NT2/D1 (cell line): ENCODE measurements at places on chromosomes 16 and 17.

DNA sequence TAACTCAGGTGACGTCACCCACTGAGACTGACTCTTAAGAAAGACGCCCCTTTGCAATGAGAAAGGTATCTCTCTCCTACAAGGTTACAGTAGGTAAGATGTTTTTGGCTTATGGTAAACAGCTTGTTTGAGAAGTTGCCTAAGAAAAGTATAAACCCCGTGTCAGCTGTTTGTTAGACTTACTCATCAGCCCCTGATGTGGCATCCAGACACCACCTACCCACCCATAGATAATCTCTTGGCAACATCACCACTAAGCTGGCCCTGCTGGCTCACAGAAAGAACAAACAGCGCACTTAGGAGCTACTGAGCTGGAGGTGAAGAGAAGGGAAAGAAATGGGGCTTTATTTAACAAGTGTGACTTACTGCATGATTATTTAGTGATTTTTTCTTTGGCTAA, 121.0 kb downstream of the PARN start:
- no peak for DNase-seq

- DNase-seq = no peak
Measured at GRCh38 chr16:877242-878071, 76.9 kb upstream of the GNG13 start.

GRCh38 chr17:66689221-66689620, 145.7 kb upstream of the CACNG5 start:
- DNase-seq = no peak

- DNase-seq = no peak
Measured at GRCh38 chr17:55394357-55395021, 27.1 kb downstream of the MMD start.

GRCh38 chr17:77229786-77230435, 89.1 kb downstream of the SEC14L1 start:
- DNase-seq = no peak

- no peak for DNase-seq
Measured at GRCh38 chr16:11534262-11534661, 52.5 kb downstream of the LITAF start.

DNA sequence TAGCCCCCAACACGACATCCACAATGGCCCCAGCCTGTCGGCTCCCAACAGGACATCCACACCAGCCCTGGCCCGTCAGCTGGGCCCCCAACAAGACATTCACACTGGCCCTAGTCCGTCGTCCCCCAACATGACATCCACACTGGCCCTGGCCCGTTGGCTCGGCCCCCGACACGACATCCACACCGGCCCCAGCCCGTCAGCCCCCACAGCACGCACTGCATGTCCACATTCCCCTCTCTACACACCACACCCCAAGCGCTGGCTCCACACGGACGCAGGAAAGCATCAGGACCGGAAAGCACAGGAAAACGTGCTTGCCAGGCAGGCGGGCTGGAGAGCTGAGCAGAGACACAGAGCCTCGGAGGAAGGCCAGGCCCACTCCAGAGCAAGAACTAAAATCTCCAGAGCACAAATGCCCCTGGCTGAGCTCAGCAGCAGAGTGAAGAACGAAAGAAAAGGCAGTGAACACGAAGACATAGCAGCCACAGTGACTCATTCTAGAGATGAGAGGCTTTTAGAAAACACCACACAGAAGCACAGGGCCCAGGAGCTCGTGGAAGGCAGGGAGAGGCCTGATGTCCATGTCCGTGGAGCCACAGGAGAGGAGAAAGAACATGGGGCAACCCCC, 50.6 kb downstream of the LMF1 start:
- no peak for DNase-seq

- DNase-seq = no peak
Measured at GRCh38 chr17:4666296-4666695, 24.8 kb upstream of the ALOX15 start.

- no peak for DNase-seq
Measured at GRCh38 chr16:81590714-81591544, 146.3 kb downstream of the CMIP start.

GRCh38 chr16:50269061-50269705, 2.8 kb downstream of the ADCY7 start:
- DNase-seq = no peak

DNA sequence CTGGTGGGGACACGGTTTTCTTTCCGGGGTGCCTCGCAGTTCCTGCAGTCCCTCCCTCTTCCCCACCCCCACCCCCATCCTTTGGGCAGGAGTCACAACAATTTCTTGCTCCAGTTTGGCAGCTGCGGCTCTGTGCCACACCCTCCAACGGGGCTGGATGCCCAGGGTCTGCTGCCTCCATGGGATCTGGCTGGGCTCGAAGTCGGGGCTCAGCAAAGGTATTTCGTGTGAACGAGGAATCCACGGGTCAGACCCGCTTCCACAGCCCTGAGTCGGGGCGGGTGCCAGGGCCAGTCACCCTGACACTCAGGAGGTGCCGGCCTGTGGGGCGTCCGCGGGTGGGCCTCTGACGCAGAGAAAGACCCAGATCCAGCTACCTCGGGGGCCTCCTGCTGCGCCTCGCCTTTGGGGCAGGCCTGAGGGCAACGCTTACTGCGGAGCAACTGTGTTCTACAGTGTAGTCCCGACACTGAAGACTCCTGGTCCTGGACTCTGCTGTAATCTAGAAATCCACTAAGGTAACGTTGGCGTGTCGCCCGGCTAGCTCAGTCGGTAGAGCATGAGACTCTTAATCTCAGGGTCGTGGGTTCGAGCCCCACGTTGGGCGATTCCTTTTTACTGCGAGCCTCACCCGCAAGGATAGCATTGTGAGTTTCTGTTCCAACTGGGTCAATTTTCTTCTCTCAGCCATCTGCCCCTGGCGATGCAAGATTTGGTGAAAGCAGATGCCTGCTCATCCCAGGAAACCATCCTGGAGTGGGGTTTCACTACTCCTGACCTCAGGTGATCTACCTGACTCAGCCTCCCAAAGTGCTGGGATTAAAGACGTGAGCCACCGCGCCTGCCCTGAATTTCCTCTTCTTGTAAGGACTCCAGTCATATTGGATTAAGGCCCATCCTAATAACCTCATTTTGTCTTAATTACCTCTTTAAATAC, 12.6 kb upstream of the OR1F1 start:
- DNase-seq = no peak

GRCh38 chr17:43416998-43417890, 18.5 kb downstream of the ARL4D start:
- no peak for DNase-seq

GRCh38 chr16:35746963-35747657, 2287.7 kb downstream of the TP53TG3F start:
- DNase-seq = no peak

DNA sequence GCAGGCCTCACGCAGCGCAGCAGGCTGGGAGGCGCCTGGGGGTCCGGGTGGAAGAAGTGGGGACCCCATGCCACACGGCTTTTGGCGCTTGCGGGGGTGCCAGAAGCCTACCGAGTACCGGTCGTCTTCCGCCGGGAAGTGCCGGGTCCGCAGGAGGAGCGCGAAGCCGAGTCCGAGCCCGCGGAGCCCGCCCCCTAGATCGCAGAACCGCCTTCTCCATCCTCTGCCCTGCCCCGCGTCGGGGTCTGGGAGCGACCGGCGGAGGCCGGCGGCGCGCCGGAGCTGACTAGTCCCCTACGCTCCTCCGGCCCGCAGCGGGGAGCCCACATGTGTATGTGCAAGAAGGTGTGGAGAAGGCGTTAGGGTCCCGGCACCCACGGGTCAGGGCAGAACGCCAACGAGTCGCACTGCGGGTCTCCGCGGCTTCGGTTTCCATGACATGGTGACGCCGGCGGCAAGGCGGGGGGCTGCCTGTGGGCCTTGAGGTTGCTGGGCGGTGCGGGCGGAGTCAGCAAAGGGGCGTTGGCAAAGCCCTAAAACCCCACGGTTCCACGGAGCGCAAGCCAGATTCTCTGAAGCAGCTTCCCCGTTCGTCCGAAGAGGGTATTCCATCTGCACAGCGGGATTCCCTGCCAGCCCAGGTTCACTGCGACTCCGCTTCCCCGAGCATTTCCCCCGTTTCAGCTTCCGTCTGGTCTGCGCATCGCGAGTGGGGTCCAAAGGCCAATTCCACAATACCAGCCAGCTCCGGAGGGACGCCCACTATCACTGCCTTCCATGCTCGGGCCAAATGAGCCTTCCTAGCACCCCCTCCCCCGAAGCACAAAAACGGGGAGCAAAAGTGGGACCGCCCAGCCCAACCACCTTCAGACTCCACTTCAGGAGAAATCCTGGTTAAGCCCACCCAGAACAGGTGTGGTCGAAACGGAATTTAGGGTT, 2.3 kb upstream of the LHX1 start:
- DNase-seq = no peak

- no peak for DNase-seq
Measured at GRCh38 chr17:66988069-66988798, 23.7 kb downstream of the CACNG4 start.

DNA sequence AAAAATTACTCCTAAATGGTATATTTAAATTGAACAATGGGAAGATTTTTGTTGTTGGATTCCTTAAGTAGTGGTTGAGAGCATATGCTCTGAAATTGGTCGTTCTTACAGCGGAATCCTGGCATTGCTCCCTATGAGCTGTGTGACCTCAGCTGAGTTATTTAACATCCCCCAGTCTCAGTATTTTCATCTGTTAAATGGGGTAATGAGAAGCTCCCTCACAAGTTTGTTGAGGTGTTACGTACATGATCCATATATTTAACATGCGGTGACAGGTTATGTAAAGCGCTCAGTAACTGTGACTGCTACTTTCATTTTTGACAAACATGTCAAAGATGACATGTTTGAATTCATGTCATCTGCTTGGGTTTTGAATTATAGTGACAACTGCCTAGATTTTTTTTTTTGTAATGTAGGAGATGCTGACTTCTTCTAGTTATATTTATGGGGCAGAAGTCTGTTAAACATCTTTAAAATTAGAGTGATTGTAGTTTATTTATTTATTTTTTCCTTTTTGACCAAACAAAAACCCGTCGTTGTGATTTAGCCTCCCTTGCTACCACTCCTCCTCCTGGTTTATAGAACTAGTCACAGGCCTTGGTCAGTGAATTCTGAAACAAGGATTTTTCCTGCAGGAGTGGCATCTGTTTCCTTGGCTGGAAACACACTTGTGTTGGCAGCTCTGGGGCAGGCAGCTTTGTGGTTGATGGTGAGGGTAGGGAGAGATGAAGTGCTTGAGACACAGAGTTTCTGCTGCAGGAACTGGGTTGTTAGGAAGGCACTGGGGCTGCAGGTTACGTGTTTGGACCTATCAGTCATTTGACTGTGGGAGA, 268.8 kb downstream of the SNX29 start:
- DNase-seq = no peak

GRCh38 chr16:12553191-12553590, 250.5 kb downstream of the CPPED1 start:
- DNase-seq = no peak

- no peak for DNase-seq
Measured at GRCh38 chr17:76752006-76752405, 14.1 kb downstream of the MFSD11 start.

GRCh38 chr17:8896087-8896486, 28.6 kb upstream of the PIK3R6 start:
- no peak for DNase-seq
